NCI-H510A treated with DMSO at 0.1 percent for 48 hours (cell line): ENCODE measurements at places on chromosomes 16 and 17.

GRCh38 chr16:559411-560203, 587 bp upstream of the PRR35 start:
- DNase-seq = no peak

- DNase-seq = no peak
These were observed 41.1 kb downstream of the MARVELD3 start for GRCh38 chr16:71666928-71667707.

- DNase-seq = no peak
These were observed 115.7 kb downstream of the MRM1 start for GRCh38 chr17:36717088-36717487.

DNA sequence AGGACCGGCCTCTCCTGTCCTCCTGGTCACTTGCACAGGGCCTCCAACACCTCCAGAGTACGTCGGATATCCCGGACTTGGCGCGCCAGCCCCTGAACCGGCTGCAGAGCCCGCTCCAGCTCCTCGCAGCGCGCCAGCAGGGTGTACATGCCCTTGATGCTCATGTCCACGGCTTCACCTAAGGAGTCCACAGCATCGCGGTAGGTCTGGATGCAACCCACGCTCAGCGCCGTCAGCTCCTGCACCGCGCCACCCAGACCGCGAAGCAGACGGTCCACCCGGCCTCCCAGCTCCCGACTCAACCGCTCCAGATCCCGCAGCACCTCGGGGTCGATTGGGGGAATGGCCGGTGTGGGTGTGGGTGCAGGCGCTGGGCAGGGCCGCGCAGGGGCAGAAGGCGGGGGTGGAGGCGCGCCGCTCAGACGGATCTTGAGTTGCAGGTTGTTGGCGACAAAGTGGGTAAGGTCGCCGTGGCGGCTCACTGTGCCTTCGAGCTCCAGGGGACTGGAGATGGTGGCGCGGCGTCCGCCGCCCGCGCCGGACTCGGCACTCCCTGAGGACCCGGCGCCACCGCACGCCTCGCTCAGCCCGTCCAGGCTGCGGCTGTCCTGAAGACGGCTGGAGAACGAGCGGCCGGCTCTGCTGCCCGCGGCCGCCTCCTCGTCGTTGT, 804 bp downstream of the BORCS6 start:
- no peak for DNase-seq

- no peak for DNase-seq
These were observed 133.4 kb downstream of the GRIN2A start for GRCh38 chr16:10048850-10049249.

DNA sequence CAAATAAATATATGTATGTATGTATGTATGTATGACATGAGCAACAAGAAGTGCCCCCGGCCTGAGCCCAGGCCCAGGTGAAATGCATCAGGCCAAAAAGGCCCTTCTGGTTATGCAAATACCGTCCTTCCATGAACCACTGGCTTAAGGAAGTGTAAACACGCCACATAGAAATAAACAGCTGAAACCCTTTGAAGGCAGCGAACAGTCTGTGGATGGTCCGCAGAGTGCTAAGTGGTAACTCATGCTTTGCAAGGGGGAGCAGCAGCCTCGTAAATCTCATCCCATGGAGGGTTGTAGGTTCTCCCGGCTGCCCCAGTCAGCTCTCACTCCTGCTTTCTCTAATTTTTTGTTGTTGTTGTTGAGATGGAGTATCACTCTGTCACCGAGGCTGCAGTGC, 36.7 kb downstream of the COTL1 start:
- peak; percentile 74 for DNase-seq

GRCh38 chr16:87108278-87108677, 208.9 kb downstream of the C16orf95 start:
- no peak for DNase-seq

DNA sequence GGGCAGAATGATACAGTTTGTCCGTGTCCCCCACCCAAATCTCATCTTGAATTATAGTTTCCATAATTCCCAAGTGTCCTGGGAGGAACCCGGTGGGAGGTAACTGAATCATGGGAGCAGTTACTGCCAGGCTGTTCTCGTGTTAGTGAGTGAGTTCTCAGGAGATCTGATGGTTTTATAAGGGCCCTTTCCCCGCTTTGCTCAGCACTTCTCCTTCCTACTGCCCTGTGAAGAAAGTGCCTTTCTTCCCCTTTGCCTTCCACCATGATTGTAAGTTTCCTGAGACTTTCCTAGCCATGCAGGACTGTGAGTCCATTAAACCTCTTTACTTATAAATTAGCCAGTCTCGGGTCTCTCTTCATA, 28.9 kb upstream of the SEC14L1 start:
- no peak for DNase-seq

DNA sequence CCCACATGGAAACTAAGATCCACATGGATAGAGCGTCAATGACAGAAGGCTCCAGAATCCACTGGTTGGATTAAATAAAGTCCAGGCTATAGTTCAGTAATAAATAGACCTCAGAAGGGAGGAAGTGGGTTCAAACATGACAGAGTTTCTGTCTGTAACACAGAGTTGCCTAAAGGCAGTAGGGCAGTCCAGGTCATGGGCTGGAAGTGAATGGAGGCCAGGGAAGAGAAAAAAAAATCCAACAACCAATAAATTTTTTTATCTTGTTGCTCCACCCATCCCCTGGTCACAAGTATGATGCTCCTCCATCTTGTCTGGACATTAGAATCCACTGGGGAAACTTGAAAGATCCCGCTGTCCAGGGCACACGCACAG, 92.4 kb downstream of the RGS9 start:
- DNase-seq = no peak

GRCh38 chr16:72620853-72621252, 427.1 kb downstream of the ZFHX3 start:
- DNase-seq = no peak

- no peak for DNase-seq
These were observed 20.9 kb downstream of the MRC2 start for GRCh38 chr17:62648251-62648955.

GRCh38 chr16:31411024-31411844, 16.9 kb downstream of the COX6A2 start:
- DNase-seq = no peak

GRCh38 chr17:2909846-2910234, 113.6 kb downstream of the RAP1GAP2 start:
- no peak for DNase-seq

GRCh38 chr16:88449267-88449561, 3.9 kb upstream of the ZFPM1 start:
- DNase-seq = no peak

DNA sequence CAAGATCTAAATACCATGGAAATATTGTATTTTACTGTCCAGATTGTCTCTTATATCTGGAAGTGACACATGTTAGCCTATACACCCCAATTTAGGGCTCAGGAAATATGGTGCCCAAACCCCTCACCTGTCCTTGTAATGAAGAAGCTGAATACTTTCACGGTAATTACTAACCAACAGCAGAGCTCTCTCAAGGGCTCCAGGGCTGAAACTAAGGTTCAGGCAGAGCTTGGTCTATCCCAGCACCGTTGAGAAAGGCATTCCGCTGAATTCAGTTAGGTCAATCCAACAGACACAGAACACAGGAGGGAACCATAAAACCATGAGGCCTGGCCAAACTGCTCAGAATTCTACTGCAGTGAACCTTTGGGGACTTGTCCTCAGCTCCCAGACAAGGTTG, 14.9 kb downstream of the MYO18A start:
- DNase-seq = no peak

GRCh38 chr16:13390093-13390985, 488.9 kb downstream of the SHISA9 start:
- DNase-seq = no peak

- no peak for DNase-seq
These were observed 47.2 kb downstream of the GPR139 start for GRCh38 chr16:20026361-20027072.

- no peak for DNase-seq
These were observed 14.5 kb downstream of the GRB2 start for GRCh38 chr17:75390982-75391381.

- DNase-seq = peak; percentile 26
These were observed 51.8 kb downstream of the SMPD3 start for GRCh38 chr16:68396481-68396880.

- DNase-seq = no peak
These were observed 5.4 kb upstream of the FSCN2 start for GRCh38 chr17:81522491-81523401.

GRCh38 chr16:57903656-57904055, 67.3 kb downstream of the CNGB1 start:
- DNase-seq = no peak

DNA sequence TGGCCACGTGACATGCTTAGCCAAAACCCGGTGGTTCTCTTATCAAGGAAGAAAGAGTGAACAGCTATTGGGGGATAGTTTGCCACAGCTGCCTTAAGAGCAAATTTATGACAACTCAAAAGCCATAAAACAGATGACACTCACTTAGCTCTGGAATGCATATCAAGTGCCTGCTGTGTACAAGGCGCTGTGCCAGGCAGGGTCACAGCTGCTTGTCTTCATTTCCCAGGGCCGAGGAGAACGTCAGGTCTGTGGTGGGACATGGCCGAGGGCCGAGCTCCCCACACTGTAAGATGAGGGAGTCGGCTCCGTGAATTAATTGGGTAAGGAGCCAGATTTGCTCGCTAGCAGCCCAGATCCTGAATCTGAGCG, 14.0 kb downstream of the EEF2K start:
- DNase-seq = no peak

DNA sequence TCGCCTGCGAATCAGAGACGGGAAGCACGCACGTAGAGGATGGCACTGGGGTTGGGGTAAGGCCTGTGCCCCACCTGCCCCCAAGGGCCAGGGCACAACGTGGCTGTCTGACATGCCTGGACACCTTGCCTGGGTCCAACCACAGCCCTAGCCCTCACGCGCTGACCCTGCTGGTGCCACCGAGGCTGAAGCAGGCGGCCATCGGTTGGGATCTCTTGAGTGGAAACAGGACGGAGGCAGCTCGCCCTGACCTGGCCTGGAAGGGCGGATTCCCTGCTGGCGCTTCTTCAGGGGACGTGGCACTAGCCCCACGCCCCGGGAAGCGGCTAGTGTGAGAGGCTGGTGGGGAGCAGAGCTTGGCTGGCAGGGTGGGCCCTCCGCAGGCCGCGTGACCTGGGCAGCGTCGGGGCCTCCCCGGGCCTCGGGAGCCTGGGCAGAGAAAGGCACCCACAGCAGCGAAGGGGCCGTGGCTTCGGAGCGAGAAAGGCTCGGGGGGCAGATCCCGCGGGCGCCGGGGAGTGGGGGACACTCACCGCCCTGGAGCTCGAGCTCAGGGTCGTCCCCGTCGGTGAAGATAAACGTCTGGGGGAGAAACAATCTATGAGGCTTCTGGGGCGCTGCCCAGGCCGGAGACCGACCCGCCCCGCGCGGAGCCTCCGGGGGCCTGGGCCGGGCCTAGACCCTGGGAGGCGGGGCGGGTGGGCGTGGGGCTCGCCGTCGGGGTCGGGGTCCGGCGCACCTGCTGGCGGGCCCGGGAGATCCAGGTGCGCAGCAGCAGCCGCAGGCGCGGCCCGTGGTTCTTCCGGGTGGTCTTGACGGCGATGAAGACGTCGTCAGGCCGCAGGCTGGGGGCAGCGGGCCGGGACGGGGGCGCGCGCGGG, 610 bp downstream of the RFNG start:
- no peak for DNase-seq

- no peak for DNase-seq
These were observed 17.6 kb upstream of the CDH13 start for GRCh38 chr16:82609140-82609539.

DNA sequence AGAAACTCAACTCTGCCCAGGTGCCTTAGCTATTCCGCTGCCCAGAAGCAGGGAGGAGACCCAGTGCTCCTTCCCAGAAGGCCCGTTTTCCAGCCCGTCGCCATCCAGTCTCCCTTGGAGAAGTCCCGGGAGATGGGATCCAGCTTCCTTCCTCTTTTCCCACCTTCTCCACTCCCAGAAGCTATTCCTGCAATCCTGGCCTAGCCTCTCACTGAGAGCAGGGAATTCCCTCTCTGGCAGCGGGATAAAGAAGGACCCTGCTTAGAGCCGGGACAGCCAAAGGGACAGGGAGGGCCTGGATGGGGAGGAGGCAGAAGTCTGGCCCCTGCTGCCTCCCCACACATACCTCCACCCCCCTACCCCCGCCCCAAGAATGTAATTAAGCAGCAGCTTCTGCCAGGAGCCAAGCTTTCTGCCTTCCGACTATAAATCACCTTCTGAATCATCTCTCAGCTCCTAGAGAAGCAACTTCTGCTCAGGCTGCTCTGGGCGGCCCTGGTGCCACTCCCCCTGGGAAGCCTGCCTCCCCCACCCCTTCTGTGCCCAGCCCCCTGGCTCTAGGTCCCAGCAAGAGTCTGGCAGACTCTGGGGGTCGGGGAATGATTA, 6.4 kb downstream of the WNT3 start:
- no peak for DNase-seq

- DNase-seq = no peak
These were observed 19.5 kb downstream of the ASPSCR1 start for GRCh38 chr17:81996757-81997441.

- no peak for DNase-seq
These were observed 32.1 kb downstream of the ZFHX3 start for GRCh38 chr16:73015612-73016487.

DNA sequence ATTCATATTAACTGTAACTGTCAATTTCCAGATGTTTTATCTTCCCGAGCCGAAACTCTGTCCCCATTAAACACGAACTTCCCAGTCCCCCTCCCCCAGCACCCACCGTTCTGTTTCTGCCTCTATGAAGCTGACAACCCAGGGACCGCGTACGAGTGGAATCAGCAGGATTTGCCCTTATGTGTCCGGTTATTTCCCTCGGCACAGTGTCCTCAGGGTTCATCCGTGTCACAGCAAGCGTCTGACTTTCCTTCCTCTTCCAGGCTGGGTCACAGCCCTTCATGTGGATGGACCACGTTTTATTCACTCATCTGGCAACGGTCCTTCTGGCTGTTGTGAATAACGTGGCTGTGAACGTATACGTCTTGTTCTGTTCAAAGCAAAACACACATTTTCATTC, 31.3 kb downstream of the METRNL start:
- no peak for DNase-seq

DNA sequence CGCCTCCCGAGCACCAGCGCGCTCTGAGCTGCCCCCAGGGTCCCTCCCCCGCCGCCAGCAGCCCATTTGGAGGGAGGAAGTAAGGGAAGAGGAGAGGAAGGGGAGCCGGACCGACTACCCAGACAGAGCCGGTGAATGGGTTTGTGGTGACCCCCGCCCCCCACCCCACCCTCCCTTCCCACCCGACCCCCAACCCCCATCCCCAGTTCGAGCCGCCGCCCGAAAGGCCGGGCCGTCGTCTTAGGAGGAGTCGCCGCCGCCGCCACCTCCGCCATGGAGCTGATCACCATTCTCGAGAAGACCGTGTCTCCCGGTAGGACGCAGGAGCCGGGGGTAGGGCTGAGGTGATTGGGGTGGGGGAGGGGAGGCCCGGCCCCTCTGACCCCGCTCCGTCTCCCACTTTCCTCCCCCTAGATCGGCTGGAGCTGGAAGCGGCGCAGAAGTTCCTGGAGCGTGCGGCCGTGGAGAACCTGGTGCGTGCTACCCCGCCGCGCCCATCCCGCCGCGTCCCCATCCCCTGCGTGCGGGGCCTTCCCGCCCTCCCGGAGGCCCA, 329 bp downstream of the KPNB1 start:
- peak; percentile 57 for DNase-seq
